Hair follicle dermal papilla cell (primary cell): ENCODE measurements at places on chromosomes 12 and 14. TPM values are rescaled to one million over a fixed set of nuclear protein-coding genes. Genes with fewer than 3 reads are reported as not detected.

The KCNC2 gene
- total RNA-seq: not detected in 2 replicates

The USP15 gene
- total RNA-seq: 44.6 and 50.8 TPM in 2 replicates

The RTL1 gene
- not detected in 2 replicates for total RNA-seq

The AMIGO2 gene
- 11.2 and 16.1 TPM in 2 replicates for total RNA-seq

The DTX1 gene
- total RNA-seq: under 0.01 TPM in 2 replicates

The MORN3 gene
- 0.97 TPM in 2 replicates for total RNA-seq

The CABP1 gene
- 0.24 and 0.32 TPM in 2 replicates for total RNA-seq

The C14orf180 gene
- not detected in 2 replicates for total RNA-seq

The TUNAR gene
- 0.32 and 1.1 TPM in 2 replicates for total RNA-seq

The HOXC10 gene
- total RNA-seq: 0.16 TPM in 1 of 2 replicates, not detected in the other

The B4GALNT3 gene
- total RNA-seq: 0.32 and 0.36 TPM in 2 replicates

The PTGDR gene
- total RNA-seq: 0.16 TPM in 1 of 2 replicates, not detected in the other

The SDR9C7 gene
- total RNA-seq: not detected in 2 replicates

The DPPA3 gene
- not detected in 2 replicates for total RNA-seq

The KRT72 gene
- not detected in 2 replicates for total RNA-seq

The POTEM gene
- not detected in 2 replicates for total RNA-seq

The TAS2R31 gene
- total RNA-seq: 6.4 and 10.9 TPM in 2 replicates
